B cell (primary cell): ENCODE measurements at places on chromosomes 4 and X.

- peak; percentile 33 for DNase-seq
These were observed 43.1 kb downstream of the SRPX2 start for GRCh38 chrX:100687128-100687527.

DNA sequence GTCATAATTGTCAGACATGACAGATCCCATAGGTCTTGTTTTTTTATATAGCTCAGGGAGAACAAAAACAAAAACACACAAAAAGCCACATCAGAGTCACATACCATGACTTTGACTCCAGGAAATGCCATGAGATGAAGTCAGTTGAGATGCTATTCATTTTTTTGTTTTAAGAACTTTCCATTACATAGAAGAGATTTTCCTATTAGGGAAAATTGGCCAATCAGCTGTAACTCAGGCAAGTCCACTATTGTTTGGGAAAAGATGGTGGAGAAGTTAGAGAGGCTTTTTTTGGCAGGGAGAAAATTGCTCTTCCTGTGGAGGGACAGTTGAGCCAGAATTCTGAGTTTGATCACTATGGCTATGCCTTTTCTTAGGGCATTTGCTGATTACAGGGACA is 72.6 kb downstream of the SMARCA5 start:
- no peak for DNase-seq

- no peak for DNase-seq
These were observed 360.9 kb upstream of the AGA start for GRCh38 chr4:177803151-177803550.

GRCh38 chr4:15945516-15945915 is 7.0 kb upstream of the FGFBP1 start:
- DNase-seq = no peak

DNA sequence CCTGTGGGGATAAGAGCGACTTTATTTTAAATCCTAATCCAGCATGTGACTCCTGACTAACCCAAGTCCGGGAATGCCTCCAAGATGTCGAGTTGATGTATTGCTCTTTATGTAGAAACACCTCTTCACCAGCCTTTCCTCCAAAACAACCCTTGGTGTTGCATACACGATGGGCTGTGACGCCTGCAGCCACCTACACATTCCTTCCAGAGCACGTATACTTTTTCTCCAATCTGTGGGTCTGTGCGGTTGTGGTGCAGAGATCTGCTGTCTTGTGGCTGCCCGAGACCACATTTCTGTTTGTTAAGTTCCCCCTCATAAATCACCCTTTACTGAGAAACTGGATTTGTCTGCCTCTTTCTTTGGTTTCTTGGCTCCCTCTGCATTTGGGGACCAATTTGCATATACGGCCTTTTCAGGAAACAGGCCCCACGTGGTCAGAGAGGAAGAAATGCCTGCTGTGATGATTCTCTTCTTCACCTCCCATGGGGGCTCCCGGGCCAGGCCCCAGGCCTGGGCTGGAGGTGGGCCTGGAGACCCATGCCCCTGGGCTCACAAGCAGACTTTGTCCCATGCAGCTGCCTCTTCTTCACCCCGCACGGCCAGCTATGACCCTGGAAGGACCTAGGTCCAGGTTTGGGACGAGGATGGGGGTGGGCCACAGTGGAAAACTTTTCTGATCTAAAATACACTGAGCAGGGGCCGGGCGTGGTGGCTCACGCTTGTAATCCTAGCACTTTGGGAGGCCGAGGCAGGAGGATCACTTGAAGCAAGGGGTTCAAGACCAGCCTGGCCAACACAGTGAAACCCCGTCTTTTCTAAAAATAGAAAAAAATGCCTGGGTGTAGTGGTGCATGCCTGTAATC is 21.4 kb upstream of the AFAP1 start:
- DNase-seq = no peak

DNA sequence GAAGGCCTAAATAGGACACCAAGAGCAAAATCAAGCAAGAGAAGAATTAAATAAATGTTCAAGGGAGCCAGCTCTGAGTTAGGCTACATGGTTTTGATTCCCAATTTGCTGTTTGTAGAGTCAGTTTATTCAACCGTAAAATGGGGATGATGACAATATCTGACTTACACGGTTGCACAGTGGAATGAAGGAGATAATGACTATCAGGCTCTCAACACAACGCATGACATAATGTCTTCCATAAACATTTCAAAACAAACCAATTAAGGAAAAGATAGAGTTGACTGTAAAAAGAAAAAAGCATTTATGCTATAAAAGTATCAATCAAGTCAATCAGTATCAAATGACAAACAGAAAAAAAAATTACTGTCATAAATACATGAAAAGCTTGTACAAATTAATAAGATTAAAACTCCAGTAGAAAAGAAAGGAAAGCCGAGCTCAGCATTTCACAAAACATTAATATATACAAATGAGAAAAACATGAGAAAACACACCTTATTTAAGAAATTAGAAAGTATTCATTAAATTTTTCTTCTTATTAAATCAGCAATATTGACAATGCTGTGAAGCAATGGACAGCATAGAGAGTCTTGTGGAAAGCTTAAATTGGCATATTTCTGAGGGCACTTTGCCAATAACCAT is 179.0 kb downstream of the SCFD2 start:
- no peak for DNase-seq

- DNase-seq = no peak
These were observed 43.0 kb downstream of the FBXL5 start for GRCh38 chr4:15612136-15612535.

DNA sequence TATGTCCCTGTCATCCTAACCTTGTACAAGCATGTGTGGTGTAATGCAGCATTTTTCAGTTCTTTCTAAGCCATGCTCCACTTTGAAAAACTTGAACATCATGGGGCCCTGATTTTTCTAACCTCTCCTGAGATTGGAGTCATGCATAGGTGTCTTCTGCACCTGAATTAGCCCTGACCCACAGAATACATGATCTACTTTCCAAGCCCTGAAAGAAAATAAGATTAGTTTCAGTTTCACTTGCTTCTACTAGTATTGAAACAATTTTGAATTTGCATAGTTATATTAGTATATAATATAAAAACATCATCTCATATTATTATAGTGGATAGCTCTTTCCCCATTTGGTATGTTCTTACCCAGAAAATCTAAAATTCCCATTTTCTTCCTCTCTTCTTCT is 178.2 kb downstream of the HS3ST1 start:
- DNase-seq = no peak

DNA sequence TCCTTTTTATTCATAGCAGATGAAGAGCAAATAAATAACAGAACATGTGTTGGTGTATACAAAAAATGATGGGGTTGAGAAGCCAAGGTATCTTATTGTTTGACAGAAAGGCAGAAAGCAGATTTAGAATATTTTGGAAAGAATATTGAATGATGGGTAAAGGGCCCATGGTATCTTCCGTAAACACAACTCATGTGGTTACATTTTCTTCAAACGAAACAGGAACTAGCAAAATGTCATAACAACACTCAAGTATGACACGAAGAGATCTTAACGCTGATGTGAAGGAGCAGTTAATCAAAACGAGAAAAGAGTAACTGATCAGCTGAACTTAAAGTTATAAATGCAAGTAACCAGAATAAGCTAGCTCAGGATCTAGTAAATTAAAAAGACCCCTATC is 195.7 kb upstream of the GK2 start:
- peak; percentile 62 for DNase-seq

GRCh38 chrX:10083809-10084208 is 73.0 kb upstream of the CLCN4 start:
- no peak for DNase-seq

- no peak for DNase-seq
These were observed 34.4 kb upstream of the ACSL1 start for GRCh38 chr4:184860018-184860779.

DNA sequence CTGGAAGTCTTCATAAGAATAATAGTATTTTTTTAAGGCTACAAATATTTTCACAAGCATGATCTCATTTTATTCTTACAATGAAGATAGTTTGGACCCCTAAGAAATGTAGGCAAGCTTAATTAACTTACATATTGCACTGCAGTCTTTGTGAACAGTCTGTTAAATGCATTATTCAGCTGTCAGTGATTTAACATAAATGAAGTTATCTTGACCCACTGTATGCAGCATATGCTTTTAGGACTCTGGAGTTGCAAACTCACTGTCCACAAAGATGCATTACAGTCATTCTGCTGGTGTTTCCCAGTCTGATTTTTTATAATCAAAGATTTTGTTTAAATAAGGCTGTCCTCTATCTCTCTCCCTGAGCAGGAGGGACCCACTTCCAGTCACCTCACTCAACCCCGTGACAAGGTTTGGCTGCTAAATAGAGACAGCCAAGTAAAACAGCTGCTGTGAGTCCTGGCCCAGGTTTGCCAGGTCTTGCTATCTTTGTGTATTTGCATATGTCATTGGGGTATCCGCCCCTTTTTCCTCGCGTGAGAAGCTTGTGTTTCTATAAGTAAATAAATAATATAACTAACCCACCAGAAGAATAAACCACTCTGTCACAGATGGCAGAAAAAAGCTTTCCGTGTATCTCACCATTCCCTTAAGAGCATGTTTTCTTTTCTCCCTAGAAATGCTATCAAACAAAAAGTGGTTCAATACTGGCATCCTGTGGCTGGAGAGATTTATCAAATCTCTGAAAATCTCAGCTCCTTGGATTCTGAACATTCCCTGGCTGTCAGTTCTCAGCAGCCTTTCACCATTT is 67.0 kb downstream of the SLC7A11 start:
- no peak for DNase-seq

DNA sequence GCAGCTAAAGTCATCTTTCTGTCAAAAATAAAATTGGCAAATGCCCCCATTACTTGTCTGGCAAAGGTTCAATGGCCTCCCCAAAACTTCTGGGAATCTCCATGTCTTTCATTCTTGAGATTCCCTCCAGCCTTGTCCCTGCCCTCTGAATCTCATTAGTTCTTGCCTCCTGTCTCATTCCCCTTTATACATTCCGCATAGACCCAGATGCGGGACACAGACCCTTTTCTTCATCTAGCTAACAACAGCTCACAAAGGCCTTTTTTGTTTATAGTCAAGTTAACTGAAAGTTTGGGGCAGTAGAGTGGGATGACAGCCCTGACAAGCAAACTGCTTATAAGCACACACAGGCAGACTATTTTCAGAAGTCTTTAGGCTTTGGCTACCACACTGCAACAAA is 306.1 kb upstream of the FAM241A start:
- no peak for DNase-seq

DNA sequence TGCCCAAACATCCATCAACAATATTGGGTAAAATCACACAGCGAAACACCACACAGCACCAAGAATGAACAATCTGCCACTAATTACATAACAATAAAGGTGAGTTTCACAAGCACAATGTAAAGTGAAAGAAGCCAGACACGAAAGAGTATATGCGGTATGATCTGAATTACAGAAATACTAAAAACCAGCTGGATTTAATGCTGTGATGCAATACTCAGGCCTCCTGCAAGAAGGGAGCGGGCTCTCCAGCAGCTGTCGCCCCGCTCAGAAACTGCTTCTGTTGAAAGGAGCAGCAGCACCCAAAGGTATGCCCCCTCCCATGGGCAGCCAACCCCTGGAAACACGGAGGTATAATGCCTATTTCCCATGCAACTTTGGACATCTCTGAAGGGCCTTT is 77.0 kb downstream of the PAPSS1 start:
- DNase-seq = no peak

- DNase-seq = no peak
These were observed 336.4 kb upstream of the RASGEF1B start for GRCh38 chr4:81808011-81808672.

- no peak for DNase-seq
These were observed 33.5 kb upstream of the KCNIP4 start for GRCh38 chr4:21982087-21982486.

DNA sequence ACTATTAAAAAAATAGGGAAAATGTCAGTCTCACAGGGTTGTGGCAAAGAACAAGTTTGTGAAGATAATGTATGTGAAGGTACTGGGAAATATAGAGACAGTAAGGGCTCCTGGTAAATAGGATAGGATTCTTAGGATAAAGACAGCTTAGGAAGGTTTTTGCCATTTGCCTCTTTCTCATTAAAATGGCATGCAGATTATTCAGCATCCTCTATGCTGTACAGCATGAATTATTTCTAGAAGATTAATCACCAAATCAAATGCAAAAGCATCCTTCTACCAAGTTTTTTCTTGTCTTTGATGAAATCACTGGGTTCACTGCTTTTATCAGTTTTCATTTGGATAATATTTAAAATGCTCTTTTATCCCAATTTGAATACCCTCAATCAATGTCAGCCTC is 142.8 kb downstream of the NDST3 start:
- no peak for DNase-seq

DNA sequence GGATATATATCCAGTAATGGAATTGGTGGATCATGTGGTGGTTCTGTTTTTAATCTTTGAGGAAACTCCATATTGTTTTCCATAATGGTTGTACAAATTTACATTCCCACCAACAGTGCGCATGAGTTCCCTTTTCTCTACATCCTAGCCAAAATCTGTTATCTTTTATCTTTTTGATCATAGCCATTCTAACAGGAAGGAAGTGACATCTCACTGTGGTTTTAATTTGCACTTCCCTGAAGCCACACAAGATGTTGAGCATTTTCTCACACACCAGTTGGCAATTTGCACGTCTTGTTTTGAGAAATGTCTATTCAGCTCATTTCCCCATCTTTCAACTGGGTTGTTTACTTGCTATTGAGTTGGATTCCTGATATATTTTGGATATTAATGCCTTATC is 194.9 kb downstream of the CBLL2 start:
- DNase-seq = peak; percentile 21

GRCh38 chrX:146707781-146708180 is 101.8 kb upstream of the CXorf51B start:
- no peak for DNase-seq

GRCh38 chr4:133081246-133081645 is 67.8 kb upstream of the PCDH10 start:
- no peak for DNase-seq

- no peak for DNase-seq
These were observed 46.1 kb downstream of the CNOT6L start for GRCh38 chr4:77773101-77773500.

DNA sequence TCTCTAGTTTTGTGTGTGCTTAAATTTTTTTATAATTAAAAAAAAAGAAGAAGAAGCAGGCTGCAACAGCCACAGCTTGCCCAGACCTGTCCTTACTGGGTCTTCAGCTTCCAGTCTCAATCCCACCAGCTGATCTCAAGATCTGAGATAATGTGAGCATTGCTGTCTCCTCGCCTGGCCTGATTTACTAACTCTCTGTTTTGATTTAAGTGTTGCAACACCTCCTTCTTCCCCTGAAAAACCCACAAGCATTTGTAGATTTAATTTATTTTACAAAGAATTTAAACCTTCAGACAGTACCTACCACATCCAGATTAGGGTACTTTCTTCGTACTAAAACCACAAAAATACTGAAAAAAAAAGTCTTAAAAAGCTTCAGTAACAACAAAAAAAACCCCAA is 38.0 kb downstream of the FAM241A start:
- no peak for DNase-seq
